ENCODE measurements at places on chromosomes 7 and 10.

DNA sequence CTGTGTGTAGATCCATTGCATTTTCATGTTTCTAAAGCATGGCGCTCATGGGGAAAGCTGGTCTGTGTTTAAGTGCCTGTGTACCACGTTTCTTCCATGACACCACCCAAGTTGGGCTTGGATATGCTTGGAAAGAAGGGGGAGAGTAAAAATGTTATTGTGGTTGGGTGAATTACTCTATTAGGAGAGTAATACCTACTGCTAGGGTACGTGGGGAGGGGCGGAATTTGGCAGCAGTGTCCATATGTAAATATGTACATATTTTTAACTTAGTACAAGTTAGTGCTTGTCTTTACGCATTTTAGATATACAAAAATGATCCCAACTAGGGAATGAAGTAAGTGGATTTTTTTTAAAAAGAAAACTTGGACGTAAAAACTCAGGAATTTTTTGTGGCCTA lies 42.9 kb upstream of the SAMD8 start:
- H3K4me3 ChIP-seq: no peak overlapping the region
- H3K27me3 ChIP-seq: no peaks in the 10 kb centered on the region
- H3K4me1 ChIP-seq: no peaks in the 10 kb centered on the region
- DNase-seq: no peak
- H3K27ac ChIP-seq: no peak overlapping the region

GRCh38 chr10:69807122-69807521 lies 5.4 kb downstream of the COL13A1 start:
- no peak overlapping the region for H3K4me3 ChIP-seq
- H3K27ac ChIP-seq: no peak overlapping the region
- H3K36me3 ChIP-seq: no peaks in the 10 kb centered on the region
- H3K27me3 ChIP-seq: peaks cover 29% of the 10 kb centered on the region
- H3K4me1 ChIP-seq: no peaks in the 10 kb centered on the region
- DNase-seq: no peak

DNA sequence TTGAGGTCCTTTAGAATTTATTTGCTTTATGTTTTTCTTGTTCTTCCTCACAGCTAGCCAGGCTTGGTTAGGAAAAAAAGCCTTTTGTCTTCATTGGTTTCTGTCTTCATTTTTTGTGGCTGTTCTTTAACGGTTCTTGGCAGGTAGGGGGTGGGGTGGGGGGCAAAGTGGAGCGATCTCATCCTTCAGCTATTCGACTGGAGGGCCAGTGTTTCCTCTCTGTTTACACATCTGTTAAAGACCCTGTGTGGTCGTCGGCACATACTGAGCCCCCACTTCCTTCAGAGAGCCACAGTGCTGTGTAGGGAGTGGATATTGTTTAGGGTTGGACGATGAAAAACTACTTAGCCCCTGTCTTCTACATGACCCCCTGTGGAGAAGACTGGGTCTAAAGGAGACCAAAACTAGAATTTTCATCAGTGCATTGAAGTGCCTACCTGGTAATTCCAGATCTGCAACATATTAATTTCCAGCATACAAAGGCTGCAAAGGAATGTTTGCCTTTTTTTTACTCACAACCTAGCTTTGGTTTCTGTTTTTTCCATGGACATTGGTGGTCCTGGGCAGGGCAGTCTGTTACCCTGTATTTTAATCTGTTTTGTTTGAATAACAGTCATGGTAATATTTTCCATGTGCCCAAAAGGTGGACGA lies 29.0 kb downstream of the PRPF18 start:
- no peaks in the 10 kb centered on the region for H3K27me3 ChIP-seq
- peaks cover 15% of the 10 kb centered on the region for H3K36me3 ChIP-seq
- H3K4me3 ChIP-seq: no peak overlapping the region
- no peak for DNase-seq
- no peak overlapping the region for H3K27ac ChIP-seq

- peaks cover 7% of the 10 kb centered on the region for H3K36me3 ChIP-seq
- no peak overlapping the region for H3K27ac ChIP-seq
- no peak overlapping the region for H3K4me3 ChIP-seq
Measured at GRCh38 chr10:12470719-12471118, 121.4 kb downstream of the CAMK1D start.

- no peak overlapping the region for H3K4me3 ChIP-seq
- H3K4me1 ChIP-seq: no peaks in the 10 kb centered on the region
- no peak for DNase-seq
- H3K27me3 ChIP-seq: no peaks in the 10 kb centered on the region
- no peaks in the 10 kb centered on the region for H3K36me3 ChIP-seq
- no peak overlapping the region for H3K27ac ChIP-seq
Measured at GRCh38 chr10:48714088-48714487, 29.4 kb downstream of the WDFY4 start.

GRCh38 chr7:16616542-16616941 lies 29.0 kb downstream of the ANKMY2 start:
- DNase-seq: no peak
- H3K4me1 ChIP-seq: peaks cover 23% of the 10 kb centered on the region
- H3K27ac ChIP-seq: no peak overlapping the region
- H3K4me3 ChIP-seq: no peak overlapping the region
- H3K36me3 ChIP-seq: peaks cover 26% of the 10 kb centered on the region

DNA sequence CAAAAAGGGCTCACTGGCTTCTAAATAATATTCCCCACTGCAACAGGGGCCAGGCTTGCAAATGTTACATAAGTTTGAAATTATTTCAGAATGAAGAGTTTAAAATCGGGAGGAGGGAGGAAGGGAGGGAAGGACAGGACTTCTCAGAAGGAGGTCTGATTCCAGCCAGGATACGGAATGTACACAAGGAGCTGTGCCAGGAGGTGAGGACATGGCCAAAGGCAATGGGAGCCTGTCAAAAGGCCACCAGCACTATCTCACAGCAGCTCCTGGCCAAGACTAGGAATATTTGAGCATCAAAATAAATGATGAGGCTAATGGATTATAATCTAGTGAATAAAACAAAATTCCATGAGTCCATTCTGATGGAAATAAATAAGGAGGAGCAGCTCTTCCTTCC lies 18.6 kb upstream of the DRGX start:
- H3K27me3 ChIP-seq: peaks cover 6% of the 10 kb centered on the region
- no peaks in the 10 kb centered on the region for H3K4me1 ChIP-seq
- no peak for DNase-seq
- no peak overlapping the region for H3K27ac ChIP-seq
- H3K4me3 ChIP-seq: no peak overlapping the region
- H3K36me3 ChIP-seq: no peaks in the 10 kb centered on the region

- H3K27me3 ChIP-seq: peaks cover 12% of the 10 kb centered on the region
- H3K4me3 ChIP-seq: no peak overlapping the region
- no peak for DNase-seq
- H3K27ac ChIP-seq: no peak overlapping the region
- H3K36me3 ChIP-seq: no peaks in the 10 kb centered on the region
Measured at GRCh38 chr7:25234336-25234735, 6.0 kb upstream of the NPVF start.

DNA sequence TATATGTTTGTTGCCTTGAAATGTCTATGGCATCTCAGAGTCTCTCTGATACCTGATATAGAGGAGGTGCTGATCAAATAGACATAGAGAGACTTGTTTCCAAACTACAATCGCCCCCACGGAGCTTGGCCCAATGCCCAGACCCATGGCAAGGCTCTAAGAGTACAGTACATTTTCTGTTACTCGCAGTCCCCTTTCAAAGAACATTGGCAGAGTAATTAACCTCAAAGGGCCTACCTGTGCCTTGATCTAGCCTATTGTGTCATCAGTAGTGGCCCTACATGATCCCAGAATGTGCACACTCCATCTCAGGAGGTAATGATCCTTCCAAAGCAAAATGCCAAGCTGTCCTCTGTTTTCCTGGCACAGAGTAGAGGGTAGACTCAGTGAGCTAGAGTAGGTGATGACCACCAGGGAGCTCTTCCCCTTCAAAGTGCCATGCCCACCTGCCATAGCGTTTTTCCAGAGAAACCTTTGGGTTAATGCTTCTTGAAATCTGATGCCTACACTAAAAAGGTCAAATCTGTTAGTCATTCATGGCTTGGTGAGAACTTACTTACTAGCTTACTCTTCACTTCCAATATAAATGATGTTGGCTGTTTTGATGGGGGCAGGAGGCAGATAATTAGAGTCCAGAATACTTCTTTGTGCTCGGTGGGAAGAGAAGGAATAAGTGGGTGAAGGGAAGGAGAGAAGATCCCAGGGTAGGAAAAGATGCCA lies 41.2 kb upstream of the ACSL5 start:
- H3K4me3 ChIP-seq: no peak overlapping the region
- no peaks in the 10 kb centered on the region for H3K36me3 ChIP-seq
- H3K27me3 ChIP-seq: peaks cover under 1% of the 10 kb centered on the region

GRCh38 chr7:90298145-90299038 lies 22.7 kb downstream of the FAM237B start:
- no peak overlapping the region for H3K4me3 ChIP-seq
- no peak for DNase-seq
- H3K36me3 ChIP-seq: no peaks in the 10 kb centered on the region
- no peaks in the 10 kb centered on the region for H3K27me3 ChIP-seq

GRCh38 chr10:34814223-34814912 lies 728 bp downstream of the PARD3 start:
- H3K36me3 ChIP-seq: no peaks in the 10 kb centered on the region
- H3K27me3 ChIP-seq: peaks cover 58% of the 10 kb centered on the region
- no peak overlapping the region for H3K27ac ChIP-seq
- peak overlapping the region; percentile 50 for H3K4me3 ChIP-seq
- H3K4me1 ChIP-seq: peaks cover 10% of the 10 kb centered on the region

DNA sequence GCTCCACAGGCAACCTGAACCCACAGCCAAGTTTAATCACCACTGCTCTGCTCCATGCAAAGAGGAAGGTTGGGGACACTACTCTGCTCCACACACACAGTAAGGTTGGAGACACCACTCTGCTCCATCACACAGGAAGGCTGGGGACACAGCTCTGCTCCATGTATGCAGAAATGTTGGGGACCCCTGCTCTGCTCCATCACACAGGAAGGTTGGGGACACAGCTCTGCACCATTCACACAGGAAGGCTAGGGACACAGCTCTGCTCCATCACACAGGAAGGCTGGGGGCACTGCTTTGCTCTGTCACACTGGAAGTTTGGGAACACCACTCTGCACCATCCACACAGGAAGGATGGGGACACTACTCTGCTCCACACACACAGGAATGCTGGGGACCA lies 14.8 kb upstream of the ADARB2 start:
- no peaks in the 10 kb centered on the region for H3K4me1 ChIP-seq
- H3K36me3 ChIP-seq: no peaks in the 10 kb centered on the region
- no peak overlapping the region for H3K27ac ChIP-seq

DNA sequence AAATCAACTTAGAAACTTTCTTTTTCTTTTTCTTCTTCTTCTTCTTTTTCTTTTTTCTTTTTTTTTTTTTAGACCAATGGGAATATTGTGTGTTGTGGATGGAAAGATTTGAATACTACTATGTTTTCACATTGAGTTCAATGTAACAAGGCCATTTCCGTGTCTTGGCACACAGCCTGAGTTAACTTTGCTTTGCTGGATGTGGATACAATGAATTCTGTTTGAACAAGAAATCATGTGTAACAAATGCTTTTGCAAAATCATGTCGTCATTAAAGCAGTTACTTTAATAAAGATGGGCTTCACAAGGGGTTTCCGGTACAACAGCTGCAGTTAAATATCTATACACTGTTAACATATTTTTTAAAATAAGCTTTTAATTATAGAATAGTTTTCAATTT lies 13.5 kb upstream of the ENTPD1 start:
- peaks cover 6% of the 10 kb centered on the region for H3K27me3 ChIP-seq
- H3K4me3 ChIP-seq: no peak overlapping the region
- H3K36me3 ChIP-seq: no peaks in the 10 kb centered on the region
- DNase-seq: no peak
- H3K27ac ChIP-seq: no peak overlapping the region
- peaks cover 5% of the 10 kb centered on the region for H3K4me1 ChIP-seq

DNA sequence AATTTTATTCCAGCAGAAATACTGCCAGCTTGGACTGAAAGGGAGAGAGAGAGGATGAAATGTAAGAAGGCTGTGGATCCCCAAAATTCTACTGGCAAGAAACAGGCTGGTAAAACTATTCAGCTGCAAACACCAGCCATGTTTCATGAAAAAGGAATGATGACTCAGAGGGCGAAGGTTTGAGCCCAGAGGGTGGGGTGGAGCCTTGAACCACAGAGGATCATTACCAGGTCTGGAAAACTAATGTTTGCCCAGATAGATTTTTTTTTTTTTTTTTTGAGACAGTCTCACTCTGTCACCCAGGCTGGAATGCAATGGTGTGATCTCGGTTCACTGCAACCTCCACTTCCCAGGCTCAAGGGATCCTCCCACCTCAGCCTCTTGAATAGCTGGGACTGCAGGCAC lies 41.7 kb upstream of the NRF1 start:
- H3K36me3 ChIP-seq: peaks cover 5% of the 10 kb centered on the region
- H3K4me3 ChIP-seq: no peak overlapping the region
- H3K4me1 ChIP-seq: peaks cover 6% of the 10 kb centered on the region
- H3K27me3 ChIP-seq: peaks cover 22% of the 10 kb centered on the region
- H3K27ac ChIP-seq: no peak overlapping the region

DNA sequence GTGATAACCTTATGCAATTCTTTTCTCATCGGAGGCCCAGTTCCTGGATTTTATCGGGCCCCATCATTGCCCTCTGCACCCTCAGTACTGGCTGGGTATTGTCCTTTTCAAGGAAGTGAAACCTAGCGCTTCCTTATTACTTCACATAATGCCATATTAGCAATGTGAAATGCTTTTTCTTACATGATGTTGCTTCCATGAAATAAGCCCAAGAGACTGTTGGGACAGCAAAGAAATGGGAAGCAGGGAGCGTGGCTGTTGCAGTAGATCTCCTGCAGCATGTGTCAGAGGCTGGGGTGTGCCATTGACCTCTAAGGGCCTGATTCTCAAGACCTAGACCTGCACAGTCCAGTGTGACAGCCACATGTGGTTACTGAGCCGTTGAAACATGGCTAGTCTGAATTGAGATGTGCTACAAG lies 8.1 kb downstream of the CHN2 start:
- H3K4me3 ChIP-seq: no peak overlapping the region
- no peaks in the 10 kb centered on the region for H3K36me3 ChIP-seq
- peaks cover 3% of the 10 kb centered on the region for H3K4me1 ChIP-seq
- DNase-seq: no peak
- H3K27ac ChIP-seq: no peak overlapping the region

GRCh38 chr7:25075459-25075858 lies 49.6 kb downstream of the CYCS start:
- peak; percentile 19 for DNase-seq
- no peak overlapping the region for H3K27ac ChIP-seq
- peaks cover 12% of the 10 kb centered on the region for H3K4me1 ChIP-seq
- no peak overlapping the region for H3K4me3 ChIP-seq

DNA sequence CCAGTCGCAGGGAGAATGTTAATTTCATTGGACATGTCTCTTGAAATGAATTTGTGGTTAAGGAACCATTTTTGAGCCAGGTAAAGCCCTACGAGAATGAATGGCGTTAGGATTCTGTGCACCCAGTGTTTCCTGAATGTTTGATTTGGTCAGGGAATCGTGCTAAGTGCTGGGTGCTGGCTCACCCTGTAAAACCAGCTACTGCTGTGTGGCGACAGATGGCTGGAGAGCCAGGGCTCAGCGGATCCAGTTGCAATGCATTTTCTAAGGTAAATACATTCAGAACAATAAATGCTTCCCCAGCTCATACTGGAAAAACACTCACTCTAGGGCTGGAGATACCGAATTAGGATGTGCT lies 355.5 kb downstream of the GLRX3 start:
- no peak for DNase-seq
- H3K36me3 ChIP-seq: no peaks in the 10 kb centered on the region
- no peaks in the 10 kb centered on the region for H3K4me1 ChIP-seq
- no peak overlapping the region for H3K27ac ChIP-seq

GRCh38 chr7:98251231-98251600 lies 816 bp downstream of the TECPR1 start:
- H3K36me3 ChIP-seq: peaks cover 20% of the 10 kb centered on the region
- peak overlapping the region; percentile 96 for H3K4me3 ChIP-seq
- peaks cover 42% of the 10 kb centered on the region for H3K4me1 ChIP-seq
- no peaks in the 10 kb centered on the region for H3K27me3 ChIP-seq

GRCh38 chr10:59631882-59632807 lies 77.5 kb downstream of the SLC16A9 start:
- H3K4me1 ChIP-seq: no peaks in the 10 kb centered on the region
- no peak overlapping the region for H3K27ac ChIP-seq
- H3K36me3 ChIP-seq: no peaks in the 10 kb centered on the region
- DNase-seq: no peak
- H3K27me3 ChIP-seq: peaks cover 8% of the 10 kb centered on the region

All from activated naive CD8-positive, alpha-beta T cell treated with anti-CD3 and anti-CD28 coated beads for 36 hours (primary cell).